ENCODE measurements at places on chromosomes 13 and 19.

DNA sequence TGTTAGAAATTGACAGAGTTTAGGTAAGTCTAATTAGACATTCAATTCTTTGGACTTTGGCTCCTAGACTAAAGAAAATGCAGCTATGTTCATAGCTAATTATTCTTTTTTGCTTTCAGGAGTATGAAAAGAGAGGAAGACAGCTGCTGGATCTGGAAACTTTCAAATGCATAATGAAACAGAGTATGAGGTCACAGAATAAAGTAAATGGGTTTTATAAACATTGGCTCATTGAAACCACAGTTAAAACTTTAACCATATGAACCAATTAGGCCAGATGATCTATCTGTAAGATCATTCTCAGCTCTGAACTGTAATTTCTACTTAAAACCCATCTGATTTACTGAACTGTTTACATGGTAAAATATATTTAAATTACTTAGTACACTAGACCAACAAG, 82.7 kb downstream of the TEX26 start:
- DNase-seq, result no peak

DNA sequence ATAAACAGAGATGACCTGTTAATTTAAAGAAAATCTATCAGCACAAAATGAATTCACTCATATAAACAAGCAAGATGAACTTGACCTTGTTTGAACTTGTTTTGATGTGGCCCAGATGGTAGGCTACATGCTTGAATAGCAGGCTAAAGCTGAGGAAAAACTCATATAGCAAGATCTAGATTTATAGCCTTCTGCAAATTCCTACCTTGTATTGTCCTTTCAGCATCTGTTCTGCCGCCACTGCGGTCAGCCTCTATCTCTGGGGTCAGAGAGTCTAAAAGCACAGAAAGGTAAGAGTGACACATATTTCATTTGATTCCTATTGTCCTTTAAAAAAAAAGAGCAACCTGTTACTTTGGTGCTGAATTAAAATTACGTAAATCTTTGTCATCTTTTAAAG, 392.1 kb downstream of the DACH1 start:
- no peak for DNase-seq

GRCh38 chr13:49459580-49459979, 15.5 kb downstream of the SETDB2 start:
- no peak for DNase-seq

DNA sequence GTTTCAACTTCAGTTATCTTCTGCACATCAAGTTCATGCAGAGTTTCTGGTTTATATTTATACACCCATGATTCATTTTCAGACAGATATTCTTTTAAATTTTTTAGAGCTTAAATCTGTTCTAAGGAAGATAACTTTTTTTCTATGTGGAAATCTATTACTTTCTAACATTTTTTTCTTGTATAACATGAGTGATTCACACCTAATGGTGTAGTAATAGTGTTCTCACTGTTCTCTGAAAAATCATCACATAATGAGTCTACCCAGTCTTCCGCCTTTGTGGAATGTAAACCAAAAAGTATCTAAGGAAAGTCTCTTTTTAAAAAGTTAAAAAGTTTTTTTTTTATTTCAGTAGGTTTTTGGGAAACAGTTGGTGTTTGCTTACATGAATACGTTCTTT, 70.8 kb downstream of the FNDC3A start:
- no peak for DNase-seq

All from HEK293T (cell line).